ENCODE measurements at places on chromosomes 3 and 15. TPM values are rescaled to one million over a fixed set of nuclear protein-coding genes. Genes with fewer than 3 reads are reported as not detected.

Gene MASP1
- 18.1 TPM for polyA plus RNA-seq

Gene GHRL
- 12.0 TPM for polyA plus RNA-seq

Gene PIGBOS1
- polyA plus RNA-seq, result 24.8 TPM

Gene LDHAL6B
- 0.17 TPM for polyA plus RNA-seq

Gene BCL2A1
- 11.1 TPM for polyA plus RNA-seq

Gene RHCG
- 1.7 TPM for polyA plus RNA-seq

Gene PLSCR4
- polyA plus RNA-seq, result 12.6 TPM

Gene HYAL1
- 11.8 TPM for polyA plus RNA-seq

Gene RETNLB
- polyA plus RNA-seq, result not detected

GRCh38 chr3:152620395-152620794, 214.5 kb upstream of the P2RY1 start:
- DNase-seq, result no peak

- no peak for DNase-seq
Observed at GRCh38 chr3:45207446-45207845, 18.6 kb downstream of the TMEM158 start.

DNA sequence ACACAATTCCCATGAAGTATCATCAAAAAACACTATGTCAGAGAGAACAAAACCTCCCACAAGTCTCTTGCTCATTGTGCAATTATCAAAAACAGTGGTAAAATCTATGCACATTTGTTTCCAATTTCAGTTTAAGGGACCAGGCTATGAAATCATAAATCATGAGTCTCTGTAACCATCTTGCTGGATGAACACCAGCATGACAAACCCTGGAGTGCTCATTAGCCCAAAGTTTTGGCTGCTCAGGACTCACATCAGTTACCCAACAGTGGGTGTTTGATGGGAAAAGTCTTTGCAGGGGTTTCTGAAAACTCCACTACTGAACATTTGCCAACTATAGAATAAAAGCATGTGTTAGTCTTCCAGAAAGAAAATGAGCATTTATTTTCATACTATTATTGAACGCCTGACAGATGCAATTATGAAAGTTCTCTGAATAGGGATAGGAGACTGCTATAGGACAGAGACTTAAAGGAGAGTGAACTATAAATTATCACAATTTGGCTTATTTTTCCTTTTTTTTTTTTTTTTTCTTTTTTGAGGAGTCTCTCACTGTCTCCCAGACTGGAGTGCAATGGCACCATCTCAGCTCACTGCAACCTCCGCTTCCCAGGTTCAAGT, 240.8 kb upstream of the KCNMB2 start:
- no peak for DNase-seq

- DNase-seq, result no peak
Observed at GRCh38 chr15:37104424-37104981, 4.2 kb upstream of the MEIS2 start.

DNA sequence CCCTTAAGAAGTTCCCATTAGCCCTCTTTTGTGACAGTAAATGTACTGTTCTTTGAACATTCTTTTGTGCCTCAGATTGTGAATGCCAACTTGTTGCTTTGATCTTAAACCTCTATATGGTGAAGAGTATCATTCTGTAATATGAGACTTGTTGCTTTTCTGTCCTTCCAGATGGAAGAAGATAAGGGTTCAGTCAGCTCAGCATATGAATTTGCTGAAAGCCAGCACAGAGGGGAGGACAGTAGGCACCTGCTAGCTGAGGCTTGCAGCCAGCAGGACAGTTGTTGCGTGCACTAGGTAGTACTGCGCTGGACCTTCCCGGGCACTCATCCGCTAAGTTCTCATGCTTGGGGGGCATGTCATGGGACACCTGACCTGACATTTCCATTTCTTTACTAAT, 74.7 kb downstream of the DCUN1D1 start:
- no peak for DNase-seq

- DNase-seq, result no peak
Observed at GRCh38 chr15:36996538-36997181, 103.7 kb downstream of the MEIS2 start.

DNA sequence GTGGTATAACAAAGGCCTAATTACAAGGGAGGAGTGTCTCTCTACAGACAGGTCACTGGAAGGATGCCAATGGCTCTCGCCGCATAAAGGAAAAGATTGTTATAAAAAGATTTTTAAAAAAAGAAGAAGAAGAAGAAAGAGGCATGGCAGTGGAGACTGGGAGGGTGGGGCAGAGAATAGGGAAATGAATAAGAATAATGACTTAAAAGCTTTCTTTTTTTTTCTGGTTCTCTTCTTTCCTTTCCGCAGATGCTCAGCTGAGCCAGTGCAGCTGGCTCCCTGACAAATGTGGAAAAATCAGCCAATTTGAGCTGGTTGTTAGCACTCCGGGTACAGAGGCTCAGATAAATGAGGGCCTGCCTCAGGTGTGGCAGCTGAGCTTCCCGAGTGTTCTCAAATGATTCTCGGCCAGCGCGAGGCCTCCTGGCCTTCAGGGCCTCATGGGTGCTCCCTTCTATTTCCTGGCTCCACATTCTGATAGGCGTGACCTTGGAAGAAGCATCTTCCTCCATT, 234.1 kb downstream of the RORA start:
- DNase-seq, result no peak

DNA sequence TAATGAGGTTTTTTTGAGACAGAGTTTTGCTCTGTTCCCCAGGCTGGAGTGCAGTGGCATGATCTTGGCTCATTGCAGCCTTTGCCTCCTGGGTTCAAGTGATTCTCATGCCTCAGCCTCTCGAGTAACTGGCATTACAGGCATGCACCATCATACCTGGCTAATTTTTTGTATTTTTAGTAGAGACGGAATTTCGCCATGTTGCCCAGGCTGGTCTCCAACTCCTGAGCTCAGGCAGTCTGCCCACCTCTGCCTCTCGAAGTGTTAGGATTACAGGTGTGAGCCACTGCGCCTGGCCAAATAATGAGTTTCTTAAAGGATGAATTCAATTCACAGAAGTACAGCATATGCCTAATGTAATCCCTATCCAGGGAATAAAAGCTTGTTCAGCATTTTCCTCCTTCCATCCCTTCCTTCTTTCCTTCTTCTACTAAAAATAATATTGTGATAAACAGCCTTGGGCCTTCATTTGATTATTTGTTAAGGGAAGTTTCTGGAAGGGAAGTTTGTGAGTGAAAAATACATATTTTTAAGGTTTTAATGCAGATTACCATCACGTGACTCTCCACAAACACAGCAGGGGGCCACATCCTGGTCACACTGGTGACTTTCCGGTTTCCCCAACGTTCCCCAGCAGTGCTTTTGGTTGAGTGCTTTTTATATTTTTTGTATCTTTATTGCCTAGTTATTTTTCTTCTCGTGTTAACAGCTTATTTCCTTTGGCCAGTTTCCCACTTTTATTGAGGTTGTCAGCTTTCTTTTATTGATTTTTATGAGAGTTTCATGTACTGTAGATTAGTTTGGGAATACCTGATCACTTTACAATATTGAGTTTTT, 116.8 kb downstream of the USP13 start:
- no peak for DNase-seq

- DNase-seq, result no peak
Observed at GRCh38 chr15:36903195-36903594, 197.2 kb downstream of the MEIS2 start.

- no peak for DNase-seq
Observed at GRCh38 chr3:168545591-168545990, 449.9 kb upstream of the GOLIM4 start.

DNA sequence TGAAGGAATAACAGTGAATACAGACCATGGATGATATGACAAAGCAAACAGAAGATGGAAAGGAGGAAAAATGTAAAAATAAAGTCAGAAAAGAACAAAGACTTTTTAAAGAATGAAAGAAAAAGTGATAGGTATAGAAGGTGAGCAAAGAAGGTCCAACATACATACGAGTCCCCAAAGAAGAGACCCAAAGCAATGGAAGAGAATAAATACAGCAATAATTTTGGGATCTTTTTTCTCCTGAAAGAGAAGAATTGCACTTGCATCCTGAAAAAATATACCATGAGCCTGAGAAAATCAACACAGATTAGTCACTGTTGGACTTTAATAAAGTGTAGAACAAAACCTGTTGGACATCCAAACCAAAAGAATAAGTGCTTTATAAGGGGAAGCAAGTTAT, 85.3 kb upstream of the SLC6A1 start:
- DNase-seq, result no peak

GRCh38 chr3:121719423-121719822, 30.1 kb downstream of the GOLGB1 start:
- no peak for DNase-seq

GRCh38 chr3:135272026-135272669, 477.1 kb downstream of the EPHB1 start:
- no peak for DNase-seq

- no peak for DNase-seq
Observed at GRCh38 chr3:9846231-9846630, 2.4 kb upstream of the RPUSD3 start.

DNA sequence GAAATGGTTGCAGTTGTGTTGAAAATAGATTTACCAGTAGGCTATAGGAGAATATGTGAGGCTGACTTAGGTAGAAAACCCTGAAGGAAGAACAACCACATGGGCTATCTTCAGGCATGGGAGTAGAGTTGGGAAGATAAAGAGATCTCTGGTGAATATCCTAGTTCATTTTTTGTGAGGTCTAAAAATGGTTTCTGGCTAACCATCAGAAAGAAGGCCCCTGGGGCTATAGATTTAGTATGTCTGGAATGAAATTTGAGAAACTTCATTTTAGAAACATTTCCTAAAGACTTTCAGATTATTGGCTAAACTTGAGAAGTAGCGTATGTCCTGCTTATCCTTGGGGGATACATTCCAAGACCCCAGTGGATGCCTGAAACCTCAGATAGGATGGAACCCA, 148.2 kb downstream of the NAALADL2 start:
- no peak for DNase-seq

Measured in hepatocyte (in vitro differentiated cells).